ENCODE measurements at places on chromosomes 3 and 15.

- DNase-seq = no peak
These were observed 70.5 kb upstream of the TSEN2 start for GRCh38 chr3:12413721-12414255.

- DNase-seq = no peak
These were observed 67.8 kb downstream of the RGMA start for GRCh38 chr15:93020976-93021772.

DNA sequence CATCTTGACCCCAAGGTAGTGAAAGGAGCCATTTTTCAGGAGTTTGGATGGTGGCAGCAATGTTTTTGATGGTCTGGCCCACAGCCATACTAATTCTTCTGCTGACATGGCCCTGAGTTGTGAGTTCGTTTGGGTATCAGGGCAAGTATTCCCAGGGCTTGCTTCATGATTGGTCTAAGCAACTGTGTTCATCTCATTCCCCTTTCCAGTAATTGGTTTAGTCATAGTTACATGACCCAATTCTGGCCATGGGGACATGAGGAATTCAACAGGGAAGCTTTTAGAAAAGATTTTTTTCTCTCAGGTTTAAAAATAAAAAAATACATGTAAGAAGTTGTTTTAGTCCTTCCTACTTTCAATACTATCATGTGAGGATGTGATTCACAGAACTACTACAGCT is 150.5 kb upstream of the NPHP3 start:
- DNase-seq = no peak

DNA sequence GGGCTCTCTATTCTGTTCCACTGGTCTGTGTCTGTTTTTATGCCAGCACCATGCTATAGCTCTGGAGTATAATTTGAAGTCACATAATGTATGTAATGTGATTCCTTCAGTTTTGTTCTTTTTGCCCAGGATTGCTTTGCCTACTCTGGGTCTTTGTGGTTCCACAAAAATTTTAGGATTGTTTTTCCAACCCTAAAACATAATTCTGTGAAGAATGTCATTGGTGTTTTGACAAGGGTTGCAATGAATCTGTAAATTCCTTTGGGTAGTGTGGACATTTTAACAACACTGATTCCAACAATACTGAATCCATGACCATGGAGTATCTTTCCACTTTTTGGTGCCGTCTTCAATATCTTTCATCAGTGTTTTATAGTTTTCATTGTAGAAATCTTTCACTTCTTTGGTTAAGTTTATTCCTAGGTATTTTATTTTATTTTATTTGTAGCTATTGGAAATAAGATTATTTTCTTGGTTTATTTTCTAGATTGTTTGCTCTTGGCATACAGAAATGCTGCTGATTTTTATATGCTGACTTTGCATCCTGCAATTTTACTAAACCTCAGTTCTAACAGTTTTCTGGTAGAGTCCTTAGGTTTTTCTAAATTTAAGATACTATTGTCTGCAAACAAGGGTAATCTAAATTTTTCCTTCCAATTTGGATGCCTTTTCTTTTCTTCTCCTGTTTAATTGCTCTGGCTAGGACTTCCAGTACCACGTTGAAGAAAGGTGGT is 29.7 kb downstream of the TJP1 start:
- no peak for DNase-seq

DNA sequence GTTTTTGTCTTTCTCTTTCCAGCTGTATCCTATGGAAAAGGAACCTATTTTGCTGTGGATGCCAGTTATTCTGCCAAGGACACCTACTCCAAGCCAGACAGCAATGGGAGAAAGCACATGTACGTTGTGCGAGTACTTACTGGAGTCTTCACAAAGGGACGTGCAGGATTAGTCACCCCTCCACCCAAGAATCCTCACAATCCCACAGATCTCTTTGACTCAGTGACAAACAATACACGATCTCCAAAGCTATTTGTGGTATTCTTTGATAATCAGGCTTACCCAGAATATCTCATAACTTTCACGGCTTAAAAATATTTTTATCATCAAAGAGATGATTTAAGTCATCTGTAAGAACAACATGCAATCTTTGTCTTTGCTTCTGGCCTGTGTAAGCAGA is 44.9 kb upstream of the PARP14 start:
- DNase-seq = no peak

DNA sequence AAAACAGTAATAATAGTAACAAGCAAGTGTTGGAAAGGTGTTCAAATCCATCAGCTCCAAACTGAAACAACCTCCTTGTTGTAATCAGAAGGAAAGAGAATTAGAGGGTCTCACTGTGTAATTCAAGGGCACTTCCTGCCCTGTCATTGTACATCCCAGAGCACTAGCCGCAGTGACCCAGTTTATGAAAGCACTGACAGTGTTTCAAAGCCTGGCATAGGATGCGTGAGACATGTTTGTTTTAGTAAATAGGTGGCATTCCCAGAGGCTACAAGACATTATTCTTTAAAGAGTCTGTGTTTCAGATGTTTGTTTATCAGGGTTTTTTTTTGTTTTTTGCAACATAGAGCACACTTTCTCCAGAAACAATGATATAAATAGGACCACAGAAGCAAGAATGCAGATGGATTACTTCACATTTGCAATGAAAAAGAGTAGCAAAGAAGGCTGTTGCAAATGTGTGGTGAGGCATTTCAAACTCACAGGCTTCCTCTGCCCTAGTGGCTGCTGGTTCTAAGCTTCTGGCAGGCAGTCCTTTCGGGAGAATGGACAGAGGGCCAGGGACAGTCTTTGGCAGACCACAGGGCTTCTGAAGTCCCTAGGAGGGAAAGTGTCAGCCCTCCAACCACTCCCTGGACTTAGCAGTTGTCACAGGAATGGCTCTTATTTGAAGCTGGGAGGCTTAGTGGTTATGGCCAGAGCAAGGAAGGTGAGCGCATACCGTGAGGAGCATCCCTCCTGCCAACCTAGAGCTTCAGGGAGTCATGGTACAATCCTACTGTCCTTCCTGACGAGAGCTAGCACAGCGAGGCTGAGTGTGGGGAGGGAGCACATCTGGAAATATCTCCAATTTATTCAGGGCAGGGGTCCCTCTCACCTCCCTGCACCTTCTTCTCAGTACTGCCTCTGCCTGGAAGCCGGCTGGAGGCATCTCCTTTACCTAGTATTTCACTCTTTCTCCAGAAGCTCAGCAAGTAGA is 31.4 kb upstream of the TIPARP start:
- DNase-seq = peak; percentile 58

DNA sequence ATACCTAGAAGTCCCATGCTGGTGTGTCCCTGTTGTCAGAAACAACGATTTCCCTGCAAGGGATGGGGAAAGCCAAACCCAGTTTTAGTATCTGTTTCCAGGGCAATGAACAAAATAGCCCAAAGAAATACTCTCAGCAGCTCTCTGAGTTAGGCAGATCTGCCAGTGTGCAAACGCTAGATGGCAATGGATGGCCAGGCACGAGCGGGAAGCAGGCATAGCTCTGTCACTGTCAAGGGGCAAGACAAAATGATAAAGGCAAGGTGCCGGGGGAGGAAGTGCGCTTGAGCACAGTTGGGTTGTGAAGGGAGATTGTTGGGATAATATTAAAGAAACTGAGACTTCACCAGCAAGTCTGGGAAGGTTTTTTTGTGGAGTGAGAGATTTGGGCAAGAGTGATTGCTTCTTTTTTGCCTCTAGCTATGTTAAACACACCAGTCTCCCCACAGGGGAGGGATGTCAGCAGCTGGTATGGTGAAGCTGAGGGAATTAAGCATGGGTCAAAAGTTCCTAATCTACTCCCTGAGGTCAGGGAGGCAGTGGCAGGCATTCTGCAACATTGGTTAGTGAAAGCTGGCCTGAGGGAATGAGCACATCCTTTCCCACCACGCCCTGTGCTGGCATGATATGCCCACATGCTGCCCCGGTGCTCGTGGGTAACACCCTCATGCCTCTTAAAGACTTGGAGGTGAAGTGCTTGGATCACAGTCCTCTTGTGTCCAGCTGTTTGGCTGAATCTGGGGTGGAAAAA is 117.5 kb downstream of the PDCD6IP start:
- no peak for DNase-seq

- DNase-seq = peak; percentile 47
These were observed 60.3 kb downstream of the B3GNT5 start for GRCh38 chr3:183313351-183313750.

DNA sequence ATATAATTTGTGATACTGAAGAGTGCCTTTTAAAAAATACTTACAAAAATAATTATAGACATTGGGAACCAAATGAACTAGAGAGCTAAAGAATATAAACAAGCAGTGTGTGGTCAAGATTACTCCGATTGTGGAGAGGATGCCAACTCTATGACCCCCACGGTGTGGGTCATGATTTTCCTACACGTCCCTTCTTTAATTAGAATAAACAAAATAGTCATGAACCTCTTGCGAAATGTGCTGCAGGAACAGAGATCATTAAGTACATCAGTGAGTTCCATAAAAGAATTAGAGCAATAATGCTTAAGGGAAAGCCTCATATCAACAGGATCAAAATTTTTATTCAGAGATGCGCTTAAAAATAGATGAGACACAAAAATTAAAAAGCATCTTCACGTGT is 476.6 kb upstream of the ROBO1 start:
- no peak for DNase-seq

GRCh38 chr15:47720555-47720954 is 3.2 kb downstream of the SEMA6D start:
- no peak for DNase-seq

- DNase-seq = no peak
These were observed 45.0 kb upstream of the WWTR1 start for GRCh38 chr3:149702691-149703441.

- DNase-seq = no peak
These were observed 13.6 kb upstream of the COMMD2 start for GRCh38 chr3:149765762-149766334.

DNA sequence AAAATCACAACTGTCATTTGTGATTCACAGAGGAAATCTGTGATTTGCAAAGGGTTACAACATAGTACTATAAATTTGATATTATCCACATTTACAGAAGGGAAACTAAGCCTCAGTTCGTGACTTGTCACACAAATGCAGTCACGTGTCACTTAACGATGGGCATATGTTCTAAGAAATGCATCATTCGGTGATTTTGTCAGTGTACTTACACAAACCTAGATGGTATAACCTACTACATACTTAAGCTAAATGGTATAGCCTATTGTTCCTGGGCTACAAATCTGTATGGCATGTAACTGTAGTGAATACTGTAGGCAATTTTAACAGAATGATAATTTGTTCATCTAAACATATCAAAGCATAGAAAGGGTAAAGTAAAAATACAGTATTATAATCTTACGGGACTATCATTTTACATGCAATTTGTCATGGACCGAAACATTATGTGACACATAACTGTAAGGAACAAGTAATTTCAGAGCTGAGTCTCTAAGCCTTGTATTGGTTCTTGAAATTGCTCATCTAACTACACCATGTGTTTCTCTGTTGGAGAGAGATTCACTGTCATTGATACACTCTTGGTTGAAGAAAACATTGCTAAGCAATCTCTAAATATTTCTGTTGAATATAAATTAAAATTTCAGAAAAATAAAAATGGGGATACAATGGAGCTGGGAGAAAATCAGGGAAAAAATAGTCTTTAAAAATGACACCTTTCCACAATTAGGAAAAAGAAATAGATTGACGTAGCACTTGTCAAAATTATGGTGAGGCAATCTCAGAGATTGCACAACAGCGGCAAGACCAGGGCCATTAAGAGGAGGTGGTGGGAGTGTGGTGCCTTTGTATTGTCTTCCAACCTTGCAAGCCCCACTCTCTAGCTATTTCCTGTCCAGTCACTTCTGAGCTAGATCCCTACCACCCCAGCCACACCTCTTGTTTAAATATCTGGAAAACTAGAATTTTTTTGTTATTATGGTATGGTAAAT is 645.8 kb upstream of the TBL1XR1 start:
- DNase-seq = no peak

GRCh38 chr15:41653760-41654159 is 6.4 kb upstream of the MGA start:
- DNase-seq = no peak

DNA sequence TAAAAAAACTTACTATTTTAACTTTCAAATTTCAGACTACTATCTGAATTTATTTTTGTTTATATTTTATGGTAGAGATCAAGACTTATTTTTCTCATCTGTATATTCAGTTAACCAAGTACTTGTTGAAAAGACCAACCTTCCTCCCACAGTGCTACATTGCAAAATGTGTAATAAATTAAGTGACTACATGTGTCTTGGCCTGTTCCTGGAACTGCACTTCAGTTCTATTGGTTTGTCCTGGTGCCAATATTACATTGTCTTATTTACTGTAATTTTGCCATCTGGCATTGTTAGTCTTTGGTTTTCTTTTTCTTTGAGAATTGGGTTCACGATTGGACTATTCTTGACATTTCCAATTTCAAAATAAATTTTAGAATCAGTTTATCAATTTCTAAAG is 138.4 kb upstream of the KCNMB2 start:
- DNase-seq = no peak

GRCh38 chr3:136787349-136787748 is 31.6 kb upstream of the SLC35G2 start:
- no peak for DNase-seq

- no peak for DNase-seq
These were observed 87.1 kb downstream of the LPP start for GRCh38 chr3:188241072-188241471.

GRCh38 chr15:34642247-34642646 is 58.8 kb upstream of the GOLGA8B start:
- DNase-seq = no peak

DNA sequence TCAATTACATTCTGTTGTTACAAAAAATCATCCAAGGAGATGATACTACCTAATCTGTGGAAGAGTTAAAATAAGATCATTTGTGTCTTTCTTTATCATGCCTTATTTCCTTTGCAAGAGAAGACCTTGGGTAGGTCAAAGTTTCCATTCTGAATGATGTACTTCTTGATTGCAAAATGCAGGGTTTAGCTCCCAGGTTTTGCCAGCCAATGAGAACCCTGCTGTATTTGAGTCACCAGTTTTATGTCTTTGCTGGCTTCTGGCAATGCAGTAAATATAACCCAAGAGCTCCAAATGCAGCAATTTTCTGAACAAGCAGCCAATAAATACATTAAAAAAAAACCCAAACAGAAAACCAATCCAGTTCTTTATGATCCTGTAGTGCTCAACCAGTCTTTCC is 204.9 kb downstream of the CADPS start:
- DNase-seq = no peak

GRCh38 chr15:70474471-70475406 is 288.6 kb downstream of the UACA start:
- no peak for DNase-seq

GRCh38 chr3:58530354-58530865 is 6.6 kb downstream of the ACOX2 start:
- DNase-seq = no peak

- no peak for DNase-seq
These were observed 121.2 kb upstream of the LSAMP start for GRCh38 chr3:116566478-116566960.

Data from HL-60 (cell line).